HL-60 (cell line): ENCODE measurements at places on chromosomes 3 and 15.
A peak's percentile ranks its signal among the peaks of the same experiment; 100 is the strongest.

- DNase-seq: peak; percentile 83
Observed at GRCh38 chr15:42210696-42211095, 2.6 kb upstream of the VPS39 start.

DNA sequence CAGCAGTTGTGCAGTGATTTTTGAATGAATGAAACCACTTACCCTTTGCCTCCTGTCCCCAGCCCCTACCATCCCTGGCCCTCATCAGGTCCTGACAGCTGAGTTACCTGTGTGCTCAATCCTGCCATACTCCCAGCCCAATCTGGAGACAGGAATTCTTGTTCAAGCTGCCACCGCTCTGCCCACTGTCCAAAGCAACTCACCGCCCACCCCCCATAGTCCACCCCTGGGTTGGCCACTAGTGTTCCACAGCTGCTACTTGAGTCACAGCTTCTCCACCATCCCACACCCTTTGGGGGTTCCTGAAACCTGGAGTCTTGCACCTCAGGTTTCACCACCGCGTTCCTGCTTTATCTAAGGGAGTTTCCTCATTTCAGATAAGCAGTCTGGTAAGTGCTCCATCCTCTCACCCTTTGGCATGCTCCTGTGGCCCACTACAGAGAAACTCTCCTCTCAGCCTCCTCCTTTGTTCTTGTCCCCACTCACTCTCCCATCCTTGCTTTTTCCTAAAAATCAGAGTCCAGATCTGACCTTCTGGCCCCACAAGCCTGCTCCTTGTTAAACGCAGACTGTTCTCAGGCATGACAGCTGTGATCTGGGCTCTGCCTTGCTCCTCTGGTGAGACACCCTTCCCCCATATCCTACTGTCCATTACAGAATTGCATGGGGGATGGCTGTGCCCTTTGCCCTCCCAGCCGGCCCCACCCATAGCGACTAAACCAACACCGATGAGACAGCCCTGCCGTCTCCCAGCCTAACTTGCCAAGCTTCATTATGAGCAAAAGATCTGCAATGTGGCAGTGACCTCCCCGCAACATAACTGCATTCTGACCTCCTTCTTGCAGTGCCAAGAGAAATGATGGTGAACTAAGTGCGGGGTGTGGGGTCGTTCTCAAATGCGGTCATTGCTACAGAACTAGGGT, 50.0 kb downstream of the CYP19A1 start:
- DNase-seq: no peak

- no peak for DNase-seq
Observed at GRCh38 chr15:77514641-77515402, 94.1 kb downstream of the HMG20A start.

DNA sequence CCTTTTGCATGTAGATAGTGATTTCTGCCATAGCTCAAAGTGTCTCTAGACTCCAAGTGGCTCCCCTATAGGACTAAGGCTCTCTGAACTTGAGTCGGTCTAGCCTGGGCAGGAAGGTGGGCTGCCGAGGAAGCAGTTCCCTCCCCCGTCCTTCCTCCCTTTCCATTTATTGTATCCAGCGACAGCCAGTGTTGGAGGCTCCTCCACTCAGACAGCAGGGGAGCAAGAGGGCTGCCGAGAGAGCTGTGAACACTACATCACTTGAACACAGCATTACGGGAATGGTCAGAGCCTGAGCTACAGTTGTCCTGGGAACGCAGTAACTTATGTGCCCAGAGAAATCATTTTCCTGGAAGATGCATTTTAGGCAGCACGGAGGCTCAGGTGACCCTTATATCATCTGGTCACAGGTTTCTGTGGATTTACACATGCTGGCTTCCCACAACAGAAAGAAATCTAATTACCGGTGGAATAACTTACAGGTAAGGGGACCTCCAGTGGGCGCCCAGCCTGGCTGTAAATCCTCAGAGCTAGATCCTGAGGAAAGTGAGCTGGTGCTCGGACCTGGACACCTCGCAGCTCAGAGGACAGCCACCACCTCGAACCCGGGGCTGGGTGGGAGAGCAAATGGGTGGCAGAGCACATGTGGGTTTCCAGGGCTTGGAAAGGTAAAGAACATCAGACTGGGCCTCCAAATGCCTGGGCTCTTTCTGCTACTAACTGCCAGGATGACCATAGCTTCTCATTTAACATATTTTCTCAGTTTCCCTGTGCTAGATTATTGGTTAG, 197.1 kb downstream of the UACA start:
- DNase-seq: no peak

DNA sequence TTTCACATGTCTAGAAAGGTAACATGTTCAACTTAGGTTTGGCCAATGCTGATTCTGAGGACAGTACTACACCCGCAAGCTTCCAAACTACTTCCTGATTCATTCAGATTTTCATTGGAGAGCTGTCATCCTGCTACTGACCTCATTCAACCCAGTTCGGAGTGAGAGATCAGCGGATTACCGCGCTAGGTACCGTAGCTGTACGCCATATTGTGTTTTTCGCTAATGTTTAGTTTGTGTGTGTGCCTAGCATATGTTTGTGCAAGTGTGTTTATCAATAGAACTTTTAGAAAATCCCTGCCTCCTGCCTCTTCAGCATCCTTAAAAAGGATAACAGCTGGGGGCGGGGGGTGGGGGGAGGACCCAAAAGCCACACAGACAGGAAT, 1.1 kb downstream of the ZBTB20 start:
- DNase-seq: peak; percentile 66

DNA sequence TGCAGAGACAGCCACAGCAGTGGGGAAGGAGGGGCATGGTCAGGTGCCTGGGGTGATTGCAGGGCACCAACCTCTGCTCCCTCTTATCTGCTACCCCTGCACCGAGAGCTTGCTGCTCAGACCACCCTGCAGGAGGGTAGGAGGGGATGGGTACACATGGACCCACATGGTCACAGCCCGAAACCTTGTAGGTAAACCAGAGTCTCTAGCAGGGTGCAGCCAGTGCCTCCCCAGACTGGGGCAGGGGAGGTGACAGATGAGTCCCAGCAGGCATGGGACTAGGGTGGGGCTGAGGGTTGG, 49.2 kb downstream of the FAH start:
- DNase-seq: no peak

DNA sequence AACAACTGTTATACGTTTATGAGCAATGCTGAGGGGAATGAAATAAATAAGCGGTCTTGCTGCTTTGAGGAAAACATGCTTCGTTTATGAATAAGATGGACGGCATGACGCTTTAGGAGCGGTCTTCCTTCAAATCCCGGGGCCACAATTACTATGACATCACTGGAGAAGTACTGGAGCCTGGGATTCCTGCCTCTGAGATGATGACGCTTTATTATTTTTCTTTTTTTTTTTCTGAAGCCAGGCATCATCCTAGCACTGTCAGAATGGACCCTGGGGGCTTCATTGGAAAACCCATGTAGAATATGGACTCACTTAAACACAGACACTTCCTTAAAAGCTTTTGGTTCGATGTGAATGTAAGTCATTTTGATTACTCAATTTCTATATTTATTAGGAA, 52.5 kb upstream of the FOXP1 start:
- DNase-seq: no peak

DNA sequence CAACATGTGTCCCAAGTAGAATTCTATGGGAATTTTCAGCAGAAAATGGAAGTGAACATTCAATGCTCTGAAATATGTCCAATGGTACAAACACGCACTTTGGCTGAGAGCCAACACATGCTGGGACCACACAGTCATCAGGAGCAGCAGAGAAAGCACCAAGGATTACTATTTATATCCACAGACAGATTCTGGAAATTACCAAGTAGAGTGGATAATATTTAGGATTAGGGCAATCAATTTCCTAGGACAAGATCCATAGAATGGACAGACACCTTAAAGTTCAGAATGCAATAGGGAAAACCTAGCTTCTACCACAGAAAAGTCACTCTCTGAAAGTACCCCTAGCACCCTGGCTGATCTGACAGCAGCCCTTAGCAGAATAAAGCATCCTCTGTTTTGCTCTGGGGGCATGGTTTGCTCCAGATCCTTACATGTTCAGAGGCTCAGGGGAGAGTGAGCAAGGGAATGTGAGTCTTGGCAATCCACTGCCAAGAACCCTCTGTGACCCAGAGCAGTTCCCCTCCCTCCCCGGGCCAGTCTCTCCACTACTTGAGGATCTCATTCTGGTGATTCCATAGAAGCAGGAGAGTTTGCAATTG, 206.0 kb upstream of the WNT5A start:
- no peak for DNase-seq

- DNase-seq: no peak
Observed at GRCh38 chr3:41050144-41050543, 149.2 kb upstream of the CTNNB1 start.

DNA sequence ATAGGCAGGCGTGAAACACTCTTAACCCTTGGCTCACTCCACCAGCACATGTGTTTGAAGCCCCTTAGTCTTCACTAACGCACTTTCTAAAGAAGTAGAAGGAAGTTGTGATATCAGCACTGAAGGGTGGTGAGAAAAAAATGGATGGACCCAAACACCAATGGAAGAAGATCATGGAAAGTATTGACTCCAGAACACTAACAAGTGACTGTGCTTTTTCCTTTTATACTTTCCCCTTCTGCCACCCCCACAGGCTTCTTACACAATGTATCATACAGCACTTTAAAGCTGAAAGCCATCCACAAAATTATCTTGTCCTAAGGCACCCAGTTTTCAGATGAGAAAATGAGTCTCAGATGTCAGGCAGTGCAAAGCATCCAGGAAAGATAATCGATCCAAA, 93.9 kb upstream of the PHLDB2 start:
- DNase-seq: no peak

GRCh38 chr3:13014755-13015285, 58.4 kb downstream of the IQSEC1 start:
- DNase-seq: no peak

- no peak for DNase-seq
Observed at GRCh38 chr15:58616171-58616570, 133.3 kb downstream of the ADAM10 start.

GRCh38 chr3:158312560-158313141, 202.8 kb downstream of the RSRC1 start:
- no peak for DNase-seq

DNA sequence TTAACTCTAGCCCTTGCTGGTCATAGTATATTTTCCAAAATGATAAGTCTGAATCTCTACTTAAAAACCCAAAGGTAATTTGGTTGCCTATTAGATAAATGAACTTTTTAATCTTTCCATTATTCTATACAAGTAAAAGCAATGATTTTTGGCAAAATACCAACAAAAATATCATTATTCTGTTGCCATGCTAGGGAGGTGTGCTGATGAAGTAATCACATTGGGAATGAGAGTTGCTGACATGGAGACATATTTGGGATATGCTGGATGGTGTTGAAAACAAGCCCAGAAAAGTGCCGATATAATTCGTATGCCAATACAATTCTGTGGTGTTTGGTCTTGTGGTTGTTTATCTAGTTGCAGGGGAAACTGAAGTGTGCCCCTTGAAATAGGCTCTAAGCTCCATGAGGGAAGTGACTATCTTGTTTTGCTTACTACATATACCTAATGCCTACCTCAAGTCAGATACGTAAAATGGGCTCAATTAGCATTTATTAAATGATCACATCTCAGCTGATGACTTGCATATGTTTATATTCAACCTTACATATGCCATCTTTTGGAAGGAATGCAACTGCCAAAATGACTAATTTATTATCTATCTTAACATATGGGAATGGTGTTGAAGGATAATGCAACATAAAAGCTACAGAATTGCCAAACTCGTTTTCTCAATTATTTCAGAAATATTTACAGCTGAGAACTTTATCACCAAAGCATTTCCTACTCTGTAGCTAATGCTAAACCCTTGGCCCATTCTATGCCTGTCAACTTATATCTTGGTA, 5.8 kb downstream of the TOPBP1 start:
- no peak for DNase-seq

DNA sequence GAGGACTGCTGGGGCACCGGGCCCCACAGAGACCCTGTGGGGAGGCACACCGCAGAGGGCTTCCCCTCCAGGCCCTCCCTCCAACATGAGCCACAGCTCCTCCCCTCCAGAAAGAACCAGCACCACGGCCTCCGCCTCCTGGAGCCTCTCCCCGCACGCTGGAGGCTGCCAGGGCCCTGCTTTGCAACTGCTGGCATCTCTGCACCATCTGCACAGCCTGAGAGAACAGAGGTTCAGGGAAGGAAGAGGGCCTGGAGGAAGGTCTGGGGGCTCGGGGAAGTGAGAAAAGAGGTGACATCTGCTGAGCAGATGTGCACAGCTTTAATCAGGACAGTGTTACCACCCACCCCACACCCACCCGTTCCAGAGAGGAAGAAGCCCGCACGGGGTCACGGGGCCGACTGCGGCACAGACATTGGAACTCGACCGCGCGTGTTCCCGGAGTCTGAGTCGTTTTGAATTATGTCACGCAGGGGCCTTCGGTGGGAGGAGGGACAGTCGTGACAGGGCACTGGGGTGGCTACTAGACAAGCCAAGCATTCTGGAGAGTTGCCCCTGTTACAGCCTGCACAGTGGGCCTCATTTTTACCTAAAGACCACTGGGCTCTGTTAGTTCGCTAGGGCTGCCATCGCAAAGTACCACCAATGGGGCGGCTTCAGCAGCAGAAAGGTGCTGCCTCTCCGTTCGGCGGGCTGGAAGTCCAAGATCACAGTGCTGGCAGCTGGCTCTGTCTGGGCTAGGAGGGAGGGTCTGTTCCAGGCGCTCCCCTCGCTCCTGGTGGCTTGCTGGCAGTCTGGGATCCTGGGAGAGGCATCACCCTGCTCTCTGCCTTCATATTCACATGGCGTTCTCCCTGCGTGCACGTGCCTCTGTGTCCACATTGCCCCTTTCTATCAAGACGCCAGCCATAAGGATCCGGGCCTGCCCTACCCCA, 194.8 kb downstream of the XXYLT1 start:
- DNase-seq: no peak

- no peak for DNase-seq
Observed at GRCh38 chr3:188911026-188911850, 260.5 kb upstream of the TPRG1 start.

- DNase-seq: no peak
Observed at GRCh38 chr15:101813803-101814534, 2.0 kb downstream of the OR4F15 start.

GRCh38 chr3:166721466-166721865, 658.6 kb downstream of the ZBBX start:
- DNase-seq: no peak

- no peak for DNase-seq
Observed at GRCh38 chr15:92101708-92102394, 248.3 kb downstream of the SLCO3A1 start.

- no peak for DNase-seq
Observed at GRCh38 chr3:123682781-123683504, 98.1 kb upstream of the HACD2 start.

DNA sequence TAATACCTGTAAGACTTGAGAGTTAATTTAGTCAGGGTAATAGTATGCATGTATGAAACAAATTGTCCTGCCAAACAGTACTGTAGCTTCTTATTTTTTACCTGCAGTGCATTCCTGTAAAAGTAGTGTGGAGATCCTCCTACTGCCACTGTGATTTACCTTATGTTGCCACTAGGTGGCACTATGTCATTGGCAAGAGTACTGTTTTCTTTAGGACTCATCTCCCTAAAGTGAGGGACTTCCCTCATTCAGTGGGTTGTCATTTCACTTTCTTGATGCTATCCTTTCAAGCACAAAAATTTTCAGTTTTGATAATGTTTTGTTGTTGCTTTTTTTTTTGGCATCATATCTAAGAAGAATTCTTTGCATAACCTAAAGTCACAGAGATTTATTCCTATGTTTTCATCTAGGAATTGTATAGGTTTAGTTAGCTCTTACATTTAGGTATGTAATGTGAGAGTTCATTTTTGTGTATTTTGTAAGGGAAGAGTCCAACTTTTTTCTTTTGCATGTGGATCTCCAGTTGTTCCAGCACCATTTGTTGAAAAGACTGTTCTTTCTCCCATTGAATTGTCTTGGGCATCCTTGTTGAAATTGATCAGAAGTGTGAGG, 105.7 kb downstream of the AKAP13 start:
- DNase-seq: peak; percentile 61

- no peak for DNase-seq
Observed at GRCh38 chr3:166195808-166196207, 358.6 kb upstream of the BCHE start.
